ENCODE measurements at places on chromosomes 13 and 19.
A peak's percentile ranks its signal among the peaks of the same experiment; 100 is the strongest.

GRCh38 chr13:106986033-106986484 lies 418.1 kb upstream of the ARGLU1 start:
- H3K27ac ChIP-seq, result no peak overlapping the region
- H3K36me3 ChIP-seq, result no peaks in the 10 kb centered on the region
- H3K4me1 ChIP-seq, result no peaks in the 10 kb centered on the region
- no peaks in the 10 kb centered on the region for H3K27me3 ChIP-seq
- H3K4me3 ChIP-seq, result no peak overlapping the region
- no peak for DNase-seq

GRCh38 chr19:7262470-7262869 lies 31.7 kb downstream of the INSR start:
- DNase-seq, result no peak
- H3K27ac ChIP-seq, result no peak overlapping the region
- peaks cover 4% of the 10 kb centered on the region for H3K36me3 ChIP-seq
- no peak overlapping the region for H3K4me3 ChIP-seq
- H3K27me3 ChIP-seq, result no peaks in the 10 kb centered on the region

DNA sequence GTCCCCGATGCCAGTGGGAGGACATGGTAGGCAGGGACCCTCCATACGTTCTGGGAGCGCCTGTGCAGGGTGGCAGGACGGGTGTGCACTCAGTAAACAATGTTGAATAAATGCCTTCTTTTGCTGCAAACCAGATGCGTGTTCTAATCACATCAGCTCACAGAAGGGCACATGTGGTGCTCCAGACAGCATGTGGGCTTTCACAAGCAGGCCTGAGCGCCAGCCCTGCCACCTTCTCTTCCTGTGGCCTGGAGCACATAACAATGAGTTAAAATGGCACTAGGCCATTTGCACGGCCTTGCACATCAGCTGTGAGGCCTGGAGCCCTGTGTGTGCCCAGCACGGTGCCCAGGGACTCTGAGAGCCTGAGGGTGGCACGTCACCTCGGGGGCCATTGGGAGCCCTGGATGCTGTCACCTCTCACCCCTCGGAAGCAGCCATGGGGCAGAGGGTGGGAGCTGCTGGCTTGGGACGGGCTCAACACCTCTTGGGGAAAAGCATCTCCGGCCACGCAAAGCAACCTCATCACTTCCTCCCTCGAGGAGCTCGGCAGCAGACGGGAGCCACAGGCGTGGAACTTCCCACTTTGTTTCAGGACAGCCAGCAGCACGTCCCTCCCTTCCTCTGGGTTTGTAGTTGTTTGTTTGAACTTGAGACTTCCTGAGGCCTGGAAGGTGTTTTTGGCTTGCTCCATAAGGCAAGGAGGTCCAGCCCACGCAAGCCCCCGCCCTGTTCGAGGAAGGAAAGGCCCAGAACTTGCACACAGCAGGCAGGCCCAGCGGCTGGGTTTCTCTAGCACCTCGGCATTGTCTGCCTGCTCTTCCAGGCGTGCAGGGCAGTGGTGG lies 9.8 kb downstream of the MCF2L start:
- no peak overlapping the region for H3K27ac ChIP-seq
- H3K4me3 ChIP-seq, result no peak overlapping the region
- DNase-seq, result no peak
- H3K36me3 ChIP-seq, result no peaks in the 10 kb centered on the region

- H3K27me3 ChIP-seq, result no peaks in the 10 kb centered on the region
- no peaks in the 10 kb centered on the region for H3K36me3 ChIP-seq
- H3K4me1 ChIP-seq, result no peaks in the 10 kb centered on the region
- no peak for DNase-seq
These were observed 312.7 kb downstream of the FGF14 start for GRCh38 chr13:102089177-102089576.

GRCh38 chr19:5298471-5298901 lies 42.1 kb downstream of the PTPRS start:
- H3K4me1 ChIP-seq, result no peaks in the 10 kb centered on the region
- no peak overlapping the region for H3K27ac ChIP-seq
- no peaks in the 10 kb centered on the region for H3K27me3 ChIP-seq
- no peaks in the 10 kb centered on the region for H3K36me3 ChIP-seq
- no peak for DNase-seq

DNA sequence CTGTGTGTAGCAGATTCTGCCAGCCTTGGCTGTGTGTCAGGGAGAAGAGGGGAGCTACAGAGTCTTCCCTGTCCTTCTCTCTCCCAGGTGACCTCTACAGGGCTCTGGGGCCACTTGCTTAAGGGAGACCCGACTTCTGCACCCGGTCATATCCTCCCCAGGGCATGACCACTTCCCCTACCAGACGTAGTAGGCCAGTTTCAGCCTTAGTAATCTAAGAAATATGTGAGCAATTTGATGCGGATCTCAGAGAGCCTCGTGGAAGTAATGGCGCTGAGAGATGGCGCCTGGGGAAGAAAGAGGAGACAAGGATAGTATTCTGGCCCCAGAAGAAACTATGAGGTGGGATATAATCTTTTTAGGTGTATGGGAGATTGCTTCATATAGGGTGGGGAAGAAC lies 41.9 kb downstream of the NFIX start:
- DNase-seq, result no peak
- H3K27me3 ChIP-seq, result no peaks in the 10 kb centered on the region
- no peak overlapping the region for H3K4me3 ChIP-seq

DNA sequence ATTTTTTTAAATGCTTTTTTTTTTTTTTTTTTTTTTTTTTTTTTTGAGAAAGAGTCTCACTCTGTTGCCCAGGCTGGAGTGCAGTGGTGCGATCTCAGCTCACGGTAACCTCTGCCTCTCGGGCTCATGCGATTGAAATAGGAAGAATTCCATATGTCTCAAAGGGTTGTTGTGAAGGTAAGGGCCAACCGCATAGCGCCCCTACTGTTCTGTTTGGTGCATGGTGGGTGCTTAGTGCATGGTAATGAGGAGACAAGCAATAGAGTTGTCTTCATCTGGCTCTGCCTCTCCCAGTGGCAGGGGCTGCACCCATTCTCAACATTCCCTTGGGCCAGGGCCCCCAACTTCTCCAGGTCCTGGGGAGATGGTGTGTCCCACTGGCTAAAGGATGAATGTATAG lies 68.7 kb downstream of the RASL11A start:
- H3K36me3 ChIP-seq, result no peaks in the 10 kb centered on the region
- peaks cover 1% of the 10 kb centered on the region for H3K27me3 ChIP-seq
- DNase-seq, result peak; percentile 29
- no peak overlapping the region for H3K4me3 ChIP-seq

DNA sequence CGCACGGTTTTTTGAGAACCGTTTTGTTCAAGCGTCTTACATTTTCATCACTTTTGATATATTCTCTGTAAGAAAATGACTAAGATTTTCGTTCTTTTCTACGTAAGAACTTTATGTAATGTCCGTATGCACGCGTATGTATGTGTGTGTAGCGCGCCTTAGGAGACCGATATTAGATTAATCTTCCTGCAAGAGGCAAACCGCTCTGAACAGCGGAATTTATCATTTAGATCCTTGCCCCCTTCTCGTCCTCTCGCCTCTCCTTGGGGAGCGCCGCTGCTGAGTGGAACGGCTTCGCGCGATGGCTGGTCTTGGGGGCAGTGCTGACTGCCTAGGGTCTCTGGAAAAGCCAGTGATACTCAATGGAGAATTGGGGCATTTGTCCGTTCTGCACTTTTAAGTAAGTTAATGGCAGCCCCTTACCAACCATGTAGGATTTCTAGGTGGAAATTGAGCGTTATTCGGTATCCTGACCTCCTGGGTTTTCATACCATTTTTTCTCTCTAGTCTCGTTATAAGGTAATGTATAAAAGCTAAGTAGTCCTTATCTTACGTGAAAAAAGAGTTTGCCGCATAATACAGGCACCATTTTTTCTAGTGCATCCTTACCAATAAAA lies 4.7 kb downstream of the MAB21L1 start:
- H3K27me3 ChIP-seq, result peaks cover 4% of the 10 kb centered on the region
- no peak for DNase-seq
- no peak overlapping the region for H3K4me3 ChIP-seq
- no peaks in the 10 kb centered on the region for H3K36me3 ChIP-seq
- peaks cover 17% of the 10 kb centered on the region for H3K4me1 ChIP-seq

GRCh38 chr13:97600458-97601075 lies 166.6 kb downstream of the RAP2A start:
- H3K27me3 ChIP-seq, result no peaks in the 10 kb centered on the region
- H3K27ac ChIP-seq, result no peak overlapping the region
- H3K4me3 ChIP-seq, result no peak overlapping the region
- no peaks in the 10 kb centered on the region for H3K4me1 ChIP-seq
- H3K36me3 ChIP-seq, result no peaks in the 10 kb centered on the region

- H3K36me3 ChIP-seq, result no peaks in the 10 kb centered on the region
- H3K4me3 ChIP-seq, result no peak overlapping the region
- no peak overlapping the region for H3K27ac ChIP-seq
- DNase-seq, result no peak
- H3K27me3 ChIP-seq, result peaks cover 16% of the 10 kb centered on the region
These were observed 46.7 kb downstream of the ZNRF4 start for GRCh38 chr19:5501907-5502306.

GRCh38 chr13:113466383-113466782 lies 13.1 kb upstream of the ADPRHL1 start:
- DNase-seq, result no peak
- no peaks in the 10 kb centered on the region for H3K4me1 ChIP-seq
- H3K4me3 ChIP-seq, result no peak overlapping the region
- H3K36me3 ChIP-seq, result peaks cover 34% of the 10 kb centered on the region
- no peak overlapping the region for H3K27ac ChIP-seq

- H3K27ac ChIP-seq, result no peak overlapping the region
- no peaks in the 10 kb centered on the region for H3K36me3 ChIP-seq
- no peak overlapping the region for H3K4me3 ChIP-seq
- H3K4me1 ChIP-seq, result no peaks in the 10 kb centered on the region
These were observed 308.3 kb downstream of the TBC1D4 start for GRCh38 chr13:75173457-75174356.

DNA sequence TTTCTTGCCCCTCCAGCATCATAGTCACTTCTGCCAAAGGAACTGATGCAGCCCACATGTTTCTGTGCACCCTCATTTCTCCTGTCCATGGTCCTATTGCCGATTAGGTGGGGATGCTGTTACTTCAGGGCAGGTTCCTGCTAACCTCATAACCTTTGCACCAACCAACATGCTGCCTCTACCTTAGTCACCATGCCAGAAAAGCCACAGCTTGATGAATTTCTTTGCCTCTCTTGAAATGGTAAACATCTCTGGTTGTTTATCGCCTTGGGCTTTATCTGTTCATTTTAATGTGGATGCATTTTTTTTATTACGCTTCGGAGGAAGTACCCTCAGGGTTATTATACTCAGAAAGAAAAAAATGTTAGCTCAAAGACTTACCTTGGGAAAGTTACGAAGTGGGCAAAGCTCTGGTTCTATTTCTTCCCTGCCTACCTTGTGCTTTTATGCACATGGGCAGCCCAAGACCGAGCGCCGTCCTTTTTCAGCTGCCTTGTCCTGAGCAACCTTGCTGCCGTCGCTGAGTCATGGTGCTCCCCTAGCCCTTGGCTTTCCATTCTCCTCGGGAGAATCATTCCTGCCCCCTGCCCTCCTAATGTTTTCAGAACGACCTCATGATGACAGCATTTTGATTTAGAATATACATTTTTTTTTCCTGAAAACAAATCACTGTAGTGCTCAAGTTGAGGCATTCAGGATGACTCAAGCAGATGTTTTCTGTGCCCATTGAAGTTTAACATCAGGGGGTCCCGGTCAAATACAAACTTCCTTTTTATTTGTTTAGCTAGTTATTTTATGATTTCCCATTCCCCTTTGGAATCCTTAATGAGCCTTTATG lies 280.0 kb downstream of the SHISA2 start:
- no peaks in the 10 kb centered on the region for H3K36me3 ChIP-seq
- H3K4me1 ChIP-seq, result no peaks in the 10 kb centered on the region
- DNase-seq, result no peak

- H3K4me1 ChIP-seq, result no peaks in the 10 kb centered on the region
- H3K27ac ChIP-seq, result no peak overlapping the region
- no peak overlapping the region for H3K4me3 ChIP-seq
- no peaks in the 10 kb centered on the region for H3K36me3 ChIP-seq
- no peak for DNase-seq
These were observed 55.4 kb upstream of the RNF113B start for GRCh38 chr13:98232456-98232855.

DNA sequence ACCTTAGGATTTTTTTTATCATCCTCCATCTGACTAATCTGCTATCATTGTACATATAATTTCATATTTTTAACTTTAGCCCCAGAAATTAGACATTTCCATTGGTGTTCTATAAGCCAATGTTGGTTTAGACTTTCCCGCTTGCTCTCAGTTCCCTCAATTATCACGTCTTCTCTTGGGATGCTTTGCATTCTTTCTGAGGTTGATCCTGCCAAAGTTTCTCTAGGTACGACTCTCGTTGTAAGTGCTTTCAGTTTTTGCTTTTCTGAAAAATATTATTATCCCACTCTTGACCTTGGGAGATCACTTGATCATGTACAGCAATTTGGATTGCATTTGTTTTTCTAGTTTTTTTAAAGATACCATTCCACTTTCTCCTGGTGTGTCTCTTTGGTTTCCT lies 270.2 kb downstream of the IRS2 start:
- no peaks in the 10 kb centered on the region for H3K36me3 ChIP-seq
- no peak for DNase-seq
- H3K4me1 ChIP-seq, result no peaks in the 10 kb centered on the region
- H3K27ac ChIP-seq, result no peak overlapping the region

DNA sequence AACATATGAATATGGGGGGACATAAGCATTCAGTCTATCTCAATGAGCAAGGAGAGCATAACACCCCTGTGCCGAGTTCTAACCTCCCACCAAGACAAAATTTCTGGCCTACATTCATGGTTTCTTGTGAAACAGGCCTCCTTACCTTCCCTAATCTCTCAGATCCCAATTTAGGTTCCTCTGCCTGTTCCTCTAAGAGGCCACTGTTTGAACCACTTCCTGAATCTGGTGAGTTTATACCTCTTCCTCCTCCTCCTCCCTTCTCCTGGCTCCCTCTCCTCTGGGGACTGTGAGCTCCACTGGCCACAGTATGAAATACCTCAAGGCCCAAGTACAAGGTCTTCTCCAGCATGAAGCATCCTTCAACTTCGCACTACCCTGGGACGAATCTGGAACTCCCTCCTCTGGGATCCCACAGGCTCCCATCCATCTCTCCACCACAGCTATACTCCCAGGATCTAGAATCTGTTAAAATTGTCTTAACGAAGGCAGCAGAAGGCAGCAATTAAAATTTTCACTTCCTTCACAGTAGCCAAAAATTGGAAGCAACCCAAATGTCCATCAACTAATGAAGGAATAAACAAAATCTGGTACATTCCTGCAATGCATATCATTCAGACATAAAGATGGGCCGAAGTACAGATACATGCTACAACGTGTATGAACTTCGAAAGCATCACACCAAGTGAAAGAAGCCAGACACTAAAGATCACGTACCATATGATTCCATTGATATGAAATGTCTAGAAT lies 7.8 kb upstream of the SIGLECL1 start:
- no peaks in the 10 kb centered on the region for H3K36me3 ChIP-seq
- H3K27me3 ChIP-seq, result no peaks in the 10 kb centered on the region
- H3K4me1 ChIP-seq, result no peaks in the 10 kb centered on the region
- H3K27ac ChIP-seq, result no peak overlapping the region
- DNase-seq, result no peak
